BJ (cell line): ENCODE measurements at places on chromosomes 7 and 10.

DNA sequence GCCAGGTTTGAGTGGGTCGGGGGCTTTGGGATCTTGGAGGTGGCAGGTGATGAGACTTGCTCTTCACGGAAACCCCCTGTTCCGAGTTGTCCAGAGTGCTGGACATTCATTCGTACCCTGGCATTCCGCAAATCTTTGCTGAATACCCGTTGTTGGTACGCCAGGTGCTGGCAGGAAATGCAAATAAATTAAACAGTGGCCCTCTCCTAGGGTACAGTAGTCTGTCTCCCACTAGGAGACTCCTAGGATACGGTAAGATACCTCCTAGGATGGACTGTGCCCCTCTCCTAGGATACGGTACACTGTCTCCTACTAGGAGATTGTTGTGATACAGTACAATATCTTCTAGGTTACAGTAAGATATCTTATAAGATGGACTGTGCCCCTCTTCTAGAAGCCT lies 544 bp downstream of the SEC23IP start:
- DNase-seq, result no peak

- DNase-seq, result no peak
Observed at GRCh38 chr10:58104351-58104751, 163.3 kb downstream of the IPMK start.

- no peak for DNase-seq
Observed at GRCh38 chr10:90732581-90732980, 125.3 kb downstream of the HTR7 start.

GRCh38 chr7:127245002-127245401 lies 7.7 kb downstream of the GRM8 start:
- DNase-seq, result no peak

- DNase-seq, result no peak
Observed at GRCh38 chr10:91925022-91925320, 1.4 kb downstream of the BTAF1 start.

DNA sequence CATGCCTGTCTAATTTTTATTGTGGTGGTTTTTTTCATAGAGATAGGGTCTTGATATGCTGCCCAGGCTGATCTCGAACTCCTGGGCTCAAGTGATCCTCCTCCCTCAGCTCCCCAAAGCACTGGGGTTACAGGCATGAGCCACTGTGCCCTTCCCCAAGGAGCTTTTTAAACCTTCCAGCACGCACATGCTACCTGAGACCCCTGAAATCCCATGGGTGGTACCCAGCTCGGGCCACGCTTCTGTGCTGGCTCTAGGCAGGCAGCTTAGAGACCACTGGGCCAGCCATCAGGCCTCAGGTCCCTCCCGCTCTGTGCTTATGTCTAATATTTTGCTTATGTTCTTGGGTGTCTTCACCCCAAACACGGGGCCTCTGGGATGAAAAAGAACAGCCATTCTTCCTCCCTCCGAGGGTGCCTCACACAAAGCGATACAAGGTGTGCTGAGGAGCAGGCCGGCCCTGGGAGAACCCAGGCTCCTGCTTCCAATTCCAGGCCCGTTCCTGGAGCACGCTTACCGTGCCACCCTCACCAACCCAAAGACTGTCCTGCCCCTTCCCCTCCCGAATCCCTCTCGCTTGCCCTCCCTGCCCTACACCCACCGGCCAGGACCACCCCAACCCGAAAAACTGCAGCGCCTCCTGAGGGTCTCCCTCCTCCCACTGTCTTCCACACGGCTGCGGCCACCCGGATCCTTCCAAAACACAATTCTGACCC lies 10.9 kb downstream of the SPOCK2 start:
- no peak for DNase-seq

DNA sequence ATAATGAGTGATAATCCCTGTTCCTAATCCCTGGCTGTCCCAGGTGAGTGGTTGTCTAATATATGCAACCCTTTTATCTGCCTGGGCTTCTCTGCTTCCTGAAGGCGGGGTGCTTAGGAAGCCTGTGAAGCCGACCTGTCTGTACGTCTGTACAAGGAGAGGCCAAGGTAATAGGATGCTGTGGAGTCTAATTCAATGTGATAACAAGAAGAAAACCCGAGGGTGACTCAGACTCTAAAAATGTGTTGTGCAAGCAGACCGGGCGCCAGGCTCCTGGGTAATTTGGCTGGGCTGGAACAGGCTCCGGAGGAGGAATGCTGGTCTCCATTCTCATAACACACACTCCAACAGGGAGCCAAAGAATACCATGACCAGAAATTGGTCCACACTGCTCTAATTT lies 43.6 kb downstream of the THNSL1 start:
- DNase-seq, result no peak

- DNase-seq, result no peak
Observed at GRCh38 chr10:69069090-69070042, 18.5 kb upstream of the SRGN start.

DNA sequence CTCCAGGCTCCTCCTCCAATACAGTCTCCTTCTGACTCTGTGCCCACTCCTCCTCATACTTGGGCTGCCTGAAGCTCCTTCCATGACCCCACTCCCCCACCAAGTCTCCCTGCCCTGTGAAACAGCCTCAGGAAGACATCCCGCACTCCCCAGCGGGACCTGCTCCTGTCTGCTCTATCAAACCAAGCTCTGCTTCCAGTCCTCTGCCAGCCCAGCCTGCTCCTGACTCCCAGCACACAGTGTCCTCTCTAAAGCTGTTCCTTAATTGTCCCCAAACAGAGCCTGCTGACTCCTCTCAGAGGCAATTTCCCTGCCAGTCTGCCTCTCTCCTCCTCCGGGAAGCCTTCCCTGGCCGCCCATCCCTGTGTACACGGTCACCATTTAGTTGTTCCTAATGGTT lies 9.9 kb downstream of the POLL start:
- DNase-seq, result no peak

DNA sequence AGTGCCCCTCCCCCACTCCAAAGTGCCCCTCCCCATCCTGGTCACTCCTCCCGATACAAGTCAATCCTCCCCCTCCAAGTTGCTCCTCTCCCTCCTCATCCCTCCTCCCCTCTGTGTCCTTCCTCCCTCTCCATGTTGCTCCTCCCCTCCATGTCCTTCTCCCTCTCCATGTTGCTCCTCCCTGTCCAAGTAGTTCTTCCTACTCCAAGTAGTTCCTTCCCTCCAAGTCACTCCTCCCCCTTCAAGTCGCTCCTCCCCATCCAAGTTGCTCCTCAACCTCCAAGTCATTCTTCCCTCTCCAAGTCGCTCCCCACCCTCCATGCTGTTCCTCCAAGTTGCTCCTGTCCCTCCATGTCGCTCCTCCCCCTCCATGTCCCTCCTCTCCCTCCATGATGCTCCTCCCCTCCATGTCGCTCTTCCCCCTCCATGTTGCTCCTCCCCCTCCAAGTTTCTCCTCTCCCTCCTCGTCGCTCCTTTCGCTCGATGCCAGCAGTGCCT lies 8.6 kb upstream of the WBP1L start:
- no peak for DNase-seq

DNA sequence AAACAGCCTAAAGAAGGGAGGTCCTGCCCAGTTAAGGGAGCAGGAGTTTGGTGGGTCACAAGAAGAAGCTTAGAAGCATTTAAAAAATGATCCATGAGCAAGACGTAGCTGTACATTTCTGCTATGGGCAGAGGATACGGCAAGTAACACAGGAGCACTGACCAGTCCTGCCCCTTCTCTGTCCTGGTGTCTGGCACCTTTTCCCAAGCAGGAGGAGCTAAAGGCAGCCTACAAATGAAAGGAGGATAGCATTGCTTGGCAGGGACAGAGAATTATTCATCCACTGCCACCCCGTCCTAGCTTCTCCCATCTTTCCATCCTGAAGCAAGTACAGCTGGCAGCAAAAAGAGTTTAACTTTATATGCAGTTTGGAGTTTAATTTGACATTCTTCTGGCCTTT lies 1077.6 kb downstream of the TYW1 start:
- no peak for DNase-seq

DNA sequence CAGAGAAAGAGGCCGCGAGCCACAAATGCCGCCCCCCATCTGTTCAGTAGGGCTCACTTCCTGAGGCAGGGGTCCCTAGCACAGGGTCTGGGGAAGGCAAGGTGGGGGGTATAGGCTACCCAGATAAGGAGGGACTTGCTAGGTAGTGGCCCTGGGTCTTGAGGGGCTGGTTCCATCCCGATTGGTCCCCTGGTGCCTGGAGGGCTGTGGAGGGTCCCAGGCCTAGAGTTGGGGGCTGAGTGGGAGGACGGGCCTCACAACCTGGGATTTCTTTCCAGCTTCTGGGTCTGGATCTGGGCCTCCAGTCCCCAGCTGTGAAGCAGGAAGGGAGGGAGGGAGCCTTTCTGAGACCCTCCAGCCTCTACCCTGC lies 75.1 kb upstream of the EN2 start:
- DNase-seq, result no peak

DNA sequence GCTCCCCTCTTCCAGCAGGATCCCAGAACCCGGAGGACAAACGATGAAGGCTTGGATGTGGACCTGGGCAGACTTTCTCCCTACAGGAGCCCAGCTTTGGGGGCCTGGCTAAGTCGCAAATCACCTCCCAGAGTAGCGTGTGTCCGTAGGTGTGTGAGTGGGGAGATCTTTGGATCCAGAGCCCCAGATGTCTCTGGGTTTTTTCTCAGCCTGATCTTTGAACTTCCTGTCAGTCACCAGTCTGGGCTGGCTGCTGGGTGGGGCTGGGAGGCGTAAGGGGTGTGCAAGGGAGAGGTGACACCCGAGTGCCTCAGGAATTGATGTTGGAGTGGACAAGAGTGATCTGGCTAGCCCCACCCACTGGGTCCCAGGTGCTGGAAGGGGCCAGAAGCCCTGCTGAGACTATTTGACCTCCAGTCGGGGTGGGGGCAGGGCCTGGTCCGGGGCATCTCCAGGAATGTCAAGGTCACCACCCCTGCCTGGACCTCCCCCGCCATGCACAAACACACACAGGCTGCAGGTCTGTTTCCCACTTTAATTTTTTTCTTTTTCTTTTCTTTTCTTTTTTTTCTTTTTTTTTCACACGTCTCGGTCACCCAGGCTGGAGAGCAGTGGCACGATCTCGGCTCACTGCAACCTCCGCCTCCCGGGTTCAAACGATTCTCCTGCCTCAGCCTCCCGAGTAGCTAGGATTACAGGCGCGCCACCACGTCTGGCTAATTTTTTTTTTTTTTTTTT lies at the start of gene MOGAT3:
MOGAT3 (minus strand) TSS at position 175 of the 738 bp plus-strand sequence. CDS start 182 bp downstream, outside the sequence.
- DNase-seq, result no peak

DNA sequence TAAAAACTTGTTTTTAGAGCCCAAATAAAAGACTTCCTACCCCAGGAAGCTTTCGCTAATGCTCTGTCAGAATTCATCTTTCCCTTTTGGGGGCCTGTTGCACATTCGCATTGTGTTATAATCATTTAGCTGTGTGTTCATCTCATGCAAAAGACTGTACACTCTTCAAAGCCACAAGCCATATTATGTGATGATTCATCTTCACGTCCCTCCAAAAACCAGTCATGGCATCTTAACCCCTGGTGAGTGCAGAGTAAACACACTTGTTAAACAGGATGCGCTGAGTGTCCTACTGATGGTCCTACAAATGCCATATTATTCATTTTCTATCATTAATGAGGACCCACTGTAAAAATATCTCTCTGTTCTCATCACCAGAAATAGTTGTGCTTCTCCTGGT lies 235.4 kb downstream of the KIAA1217 start:
- DNase-seq, result peak; percentile 79

- DNase-seq, result no peak
Observed at GRCh38 chr10:124992462-124993344, 50.8 kb downstream of the ZRANB1 start.

GRCh38 chr7:158406801-158407200 lies 180.8 kb downstream of the PTPRN2 start:
- no peak for DNase-seq

DNA sequence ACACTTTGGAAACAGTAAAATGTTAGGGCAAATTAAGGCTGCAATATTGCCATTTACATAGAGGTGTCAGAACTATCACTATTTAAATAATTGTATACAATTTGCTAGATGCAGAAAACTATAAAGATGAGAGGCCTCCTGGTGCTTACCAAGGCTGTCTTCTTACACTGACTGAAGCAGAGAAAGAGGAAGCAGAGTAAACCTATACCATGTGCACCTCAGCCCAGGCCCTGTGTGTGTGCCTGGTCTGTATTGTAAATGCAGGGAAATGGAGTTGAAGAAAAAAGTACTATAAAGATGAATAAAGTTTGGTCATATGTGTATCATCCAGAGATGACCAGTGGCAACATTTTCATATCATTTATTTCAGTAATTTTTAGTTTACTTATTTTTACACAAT lies 29.2 kb downstream of the ELMO1 start:
- no peak for DNase-seq

- no peak for DNase-seq
Observed at GRCh38 chr10:34522546-34522945, 292.6 kb downstream of the PARD3 start.

DNA sequence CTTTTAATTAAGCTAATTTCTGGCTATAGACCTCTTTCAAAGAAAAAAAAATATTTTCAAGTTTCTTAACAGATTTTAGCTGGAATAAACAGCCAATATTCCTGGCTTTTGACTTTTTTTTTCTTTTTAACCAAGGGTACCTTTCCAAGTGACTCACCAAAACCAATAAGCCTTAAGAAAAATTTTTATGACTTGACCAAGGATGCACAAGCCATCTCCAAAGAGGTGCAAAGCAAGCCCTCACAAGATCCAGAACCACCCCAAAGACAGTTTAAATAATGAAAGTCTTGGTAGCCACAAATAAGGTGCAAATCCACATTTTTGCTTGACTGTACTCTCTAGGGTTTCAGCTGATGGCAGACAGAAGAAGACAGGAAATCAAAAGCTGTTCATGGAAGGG lies 76.5 kb downstream of the MAPK8 start:
- no peak for DNase-seq

DNA sequence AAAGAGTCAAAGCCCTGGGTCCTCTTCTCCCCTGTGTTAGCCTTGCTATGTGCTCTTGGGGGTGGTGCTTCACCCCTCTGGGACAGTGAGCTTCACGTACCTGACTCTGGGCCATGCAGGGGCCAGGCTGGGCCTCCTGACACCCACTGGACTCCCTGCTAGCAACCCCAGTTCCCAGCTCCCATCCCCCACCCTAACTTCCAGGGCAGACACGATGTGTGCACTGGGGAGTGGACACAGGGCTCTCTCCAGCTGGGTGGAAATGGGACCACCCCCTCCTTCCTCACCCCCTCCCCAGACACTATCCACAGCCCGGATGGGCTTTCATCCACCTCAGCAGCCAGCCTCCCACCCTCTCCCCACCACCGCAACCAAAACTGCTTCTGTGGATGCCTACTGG lies 113.0 kb upstream of the ZNF479 start:
- DNase-seq, result no peak

DNA sequence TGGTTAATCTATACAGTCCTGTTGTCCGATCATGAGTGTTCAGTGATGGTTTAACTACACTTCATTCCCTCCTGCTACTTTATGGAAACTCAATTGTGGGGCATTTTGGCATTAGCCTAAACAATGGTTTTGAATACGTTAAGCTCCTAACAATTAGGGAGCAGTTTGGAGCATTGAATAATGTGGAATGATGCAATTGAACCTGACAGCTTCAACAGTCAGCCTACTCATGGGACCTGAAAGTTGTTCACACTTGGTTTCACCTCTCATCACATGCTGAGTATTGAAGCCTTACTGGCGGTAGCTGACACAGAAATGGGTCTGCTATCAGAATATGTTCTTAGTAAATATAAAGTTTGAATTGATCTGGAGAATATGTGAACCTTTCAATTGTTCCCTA lies 186.1 kb downstream of the MLLT10 start:
- no peak for DNase-seq
